NCI-H2081 treated with DMSO at 0.1 percent for 48 hours (cell line): ENCODE measurements at places on chromosomes 11 and 22.

DNA sequence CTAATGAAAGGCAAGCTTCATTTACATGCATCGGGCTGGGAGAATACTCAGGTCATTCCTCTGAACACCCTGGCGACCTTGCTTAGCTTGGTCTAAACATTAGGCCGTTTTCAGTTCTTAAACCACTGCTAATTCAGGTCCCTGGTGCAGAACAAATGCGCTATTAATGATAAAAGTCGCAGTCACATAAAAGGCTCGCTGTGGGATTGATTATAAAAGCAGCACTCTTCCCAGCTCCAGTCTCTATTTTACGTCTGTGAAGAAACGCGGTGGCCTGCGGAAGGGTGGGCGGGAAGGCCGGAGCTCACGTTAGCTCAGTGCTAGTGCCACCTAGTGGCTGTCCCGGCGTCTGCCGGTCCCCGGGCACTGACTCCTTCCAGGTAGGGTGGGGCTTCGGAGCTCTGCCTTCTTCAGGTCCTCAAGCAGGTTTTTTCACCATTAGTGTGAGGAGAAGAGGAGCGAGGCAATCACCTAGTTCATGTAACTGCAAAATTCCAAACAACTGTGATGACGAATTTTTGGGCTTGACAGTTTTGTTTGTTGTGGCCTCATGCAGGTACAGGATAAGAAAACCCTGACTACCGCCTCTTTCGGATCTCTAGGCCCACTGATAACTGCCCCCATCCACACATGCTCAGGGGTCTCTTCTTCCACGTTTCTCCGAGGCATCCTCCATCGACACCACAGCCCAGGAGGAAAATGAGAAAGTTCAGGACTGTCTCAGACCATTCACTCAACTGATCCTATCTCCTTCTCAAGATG lies 66.5 kb upstream of the CLMP start:
- DNase-seq: peak; percentile 39

GRCh38 chr11:13434247-13435205 lies 28.5 kb downstream of the BTBD10 start:
- no peak for DNase-seq

DNA sequence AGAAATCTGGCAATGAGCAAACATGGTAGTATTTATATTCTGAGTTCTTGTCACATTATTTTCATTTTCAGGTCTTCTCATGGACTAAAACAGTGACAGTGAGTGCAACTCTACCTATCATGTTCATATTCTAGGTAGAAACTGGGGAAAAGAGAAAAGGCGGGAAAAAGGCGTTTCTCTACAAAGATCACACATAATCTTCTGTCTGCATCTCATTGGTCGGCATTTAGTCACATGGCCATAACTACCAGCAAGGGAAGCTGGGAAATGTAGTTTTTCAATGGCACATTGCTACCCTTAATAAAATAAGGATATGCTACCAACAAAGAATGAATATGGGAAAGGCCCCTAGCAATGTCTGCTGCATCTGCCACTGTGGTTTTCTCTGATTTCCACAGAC lies 57.6 kb upstream of the B3GAT1 start:
- no peak for DNase-seq

- no peak for DNase-seq
Observed at GRCh38 chr11:44631831-44632230, 66.4 kb downstream of the CD82 start.

- no peak for DNase-seq
Observed at GRCh38 chr22:23970201-23970641, 3.5 kb downstream of the DDTL start.

GRCh38 chr22:36220451-36220921 lies 18.8 kb downstream of the APOL2 start:
- DNase-seq: no peak

- no peak for DNase-seq
Observed at GRCh38 chr11:108293229-108293628, 70.4 kb downstream of the ATM start.

DNA sequence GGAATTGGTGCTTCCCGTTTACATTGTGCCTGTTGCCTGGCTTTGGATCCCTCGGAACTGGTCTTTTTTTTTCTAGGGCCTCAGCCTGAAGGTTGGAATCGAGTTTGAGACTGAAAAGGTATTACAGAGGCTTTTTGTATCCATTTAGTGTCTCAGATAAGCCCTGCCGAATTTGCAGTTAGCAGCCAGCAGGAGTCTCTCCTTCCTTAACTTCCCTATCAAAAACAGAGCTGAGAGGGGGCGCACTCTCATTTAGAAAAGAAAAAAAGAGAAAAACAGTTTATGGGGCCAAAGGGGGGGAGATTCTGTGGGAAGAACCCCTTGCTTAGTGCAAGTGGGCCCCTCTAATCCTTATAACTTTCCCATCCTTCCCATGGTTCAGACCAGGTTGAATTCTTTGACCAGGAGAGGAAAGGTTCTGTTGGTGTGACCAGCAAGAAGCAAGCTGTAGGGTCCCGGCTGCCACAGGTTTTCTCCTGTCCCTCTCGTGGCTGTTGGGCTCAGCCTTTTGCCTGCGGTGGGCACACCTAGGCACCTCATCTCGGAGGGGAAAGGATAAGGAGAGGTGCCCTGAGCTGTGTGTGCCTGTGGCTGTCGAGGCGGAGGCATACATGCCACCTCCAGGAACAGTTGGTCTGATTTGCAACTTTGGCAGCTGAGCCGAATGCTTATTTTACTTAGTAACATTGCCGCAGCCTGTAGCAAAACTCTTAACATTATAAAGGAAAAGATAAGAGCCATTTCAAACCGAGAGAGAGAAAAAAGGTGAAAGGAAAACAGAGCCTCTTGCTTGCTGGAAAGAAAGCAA lies 565.0 kb upstream of the CNTN5 start:
- no peak for DNase-seq

DNA sequence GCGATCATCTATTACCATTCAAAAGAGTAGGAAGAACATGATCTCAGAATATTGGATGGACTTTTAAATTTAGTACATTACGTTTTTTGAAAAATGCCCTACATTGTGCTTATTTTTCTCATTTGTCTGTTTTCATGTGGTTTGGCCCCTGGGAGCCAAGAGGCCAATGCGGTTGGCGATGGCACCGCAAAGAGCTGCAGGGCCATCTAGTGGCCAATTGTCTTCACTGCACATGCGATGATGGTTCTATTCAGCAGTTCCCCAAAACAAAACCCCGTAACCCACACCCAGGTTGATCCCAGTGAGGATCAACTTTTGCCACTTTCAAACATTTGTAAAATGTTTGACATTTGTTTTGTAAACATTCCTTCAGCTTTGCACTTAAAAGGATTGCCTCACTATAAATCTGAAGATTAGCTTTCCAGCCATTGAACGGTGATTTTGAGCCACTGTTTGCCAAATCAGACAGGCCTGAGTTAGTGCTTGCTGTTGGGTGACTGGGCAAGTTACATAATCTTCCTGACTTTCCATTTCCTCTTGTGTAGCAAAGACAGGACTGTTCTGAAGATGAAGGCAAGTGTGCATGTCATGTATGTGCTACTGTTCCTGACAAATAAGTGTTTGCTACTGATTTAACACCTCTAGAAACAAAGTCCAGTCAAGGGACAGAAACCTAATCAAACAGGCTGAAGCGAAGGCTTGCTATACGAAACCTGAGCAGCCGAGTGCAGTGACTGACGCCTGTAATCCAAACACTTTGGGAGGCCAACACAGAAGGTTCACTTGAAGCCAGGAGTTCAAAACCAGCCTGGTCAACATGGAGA lies 29.2 kb upstream of the XBP1 start:
- DNase-seq: no peak
